ENCODE measurements at places on chromosomes 1 and 21. TPM values are rescaled to one million over a fixed set of nuclear protein-coding genes. Genes with fewer than 3 reads are reported as not detected.
A peak's percentile ranks its signal among the peaks of the same experiment; 100 is the strongest.

Gene S100A3
- total RNA-seq = 0.38 TPM

DNA sequence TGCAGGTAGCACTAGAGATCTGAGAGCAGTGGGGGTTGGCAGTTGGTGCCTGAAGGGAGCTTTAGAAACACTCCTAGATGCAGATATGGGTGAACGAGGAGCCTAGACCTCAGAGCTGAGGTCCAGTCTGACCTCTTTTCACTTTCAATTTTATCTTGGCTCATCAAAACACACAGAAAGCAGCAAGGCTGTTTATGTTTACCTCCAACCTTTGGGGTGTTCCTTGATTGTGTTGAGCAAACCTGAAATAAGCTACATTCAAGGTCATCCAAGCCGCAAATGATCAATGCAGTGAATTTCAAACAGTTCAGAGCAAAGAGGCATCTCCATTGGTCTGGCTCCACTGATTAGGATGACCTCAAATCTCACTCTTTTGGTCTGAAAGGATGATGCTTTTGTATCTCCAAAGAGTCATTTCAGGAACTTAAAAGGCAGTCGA is 1.3 kb downstream of the LY9 start:
- no peak for DNase-seq

Gene FAM72D
- total RNA-seq = 0.89 TPM

DNA sequence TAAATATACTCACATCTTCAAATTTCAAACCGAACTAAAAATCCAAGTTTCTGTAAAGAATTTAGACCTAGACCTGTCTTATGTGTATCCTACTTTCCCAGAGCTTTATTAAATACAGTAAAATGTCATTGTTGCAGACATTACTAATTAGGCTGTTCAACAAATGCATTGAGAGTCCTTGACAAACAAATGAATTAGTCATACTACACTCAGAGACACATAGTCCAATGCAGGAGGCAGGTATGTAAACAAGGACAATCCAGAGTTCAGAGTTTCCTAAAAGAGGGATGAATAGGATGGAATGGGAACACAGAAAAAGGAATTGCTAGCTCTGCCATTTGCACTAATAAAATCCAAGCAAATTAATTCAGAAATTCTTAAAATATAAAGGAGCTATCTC is 1.6 kb upstream of the EGLN1 start:
- no peak for DNase-seq

- no peak for DNase-seq
Measured at GRCh38 chr1:29390075-29390474, 153.8 kb downstream of the PTPRU start.

- peak; percentile 25 for DNase-seq
Measured at GRCh38 chr1:159197561-159198557, 6.8 kb upstream of the ACKR1 start.

Gene SNX7
- 24.5 TPM for total RNA-seq

DNA sequence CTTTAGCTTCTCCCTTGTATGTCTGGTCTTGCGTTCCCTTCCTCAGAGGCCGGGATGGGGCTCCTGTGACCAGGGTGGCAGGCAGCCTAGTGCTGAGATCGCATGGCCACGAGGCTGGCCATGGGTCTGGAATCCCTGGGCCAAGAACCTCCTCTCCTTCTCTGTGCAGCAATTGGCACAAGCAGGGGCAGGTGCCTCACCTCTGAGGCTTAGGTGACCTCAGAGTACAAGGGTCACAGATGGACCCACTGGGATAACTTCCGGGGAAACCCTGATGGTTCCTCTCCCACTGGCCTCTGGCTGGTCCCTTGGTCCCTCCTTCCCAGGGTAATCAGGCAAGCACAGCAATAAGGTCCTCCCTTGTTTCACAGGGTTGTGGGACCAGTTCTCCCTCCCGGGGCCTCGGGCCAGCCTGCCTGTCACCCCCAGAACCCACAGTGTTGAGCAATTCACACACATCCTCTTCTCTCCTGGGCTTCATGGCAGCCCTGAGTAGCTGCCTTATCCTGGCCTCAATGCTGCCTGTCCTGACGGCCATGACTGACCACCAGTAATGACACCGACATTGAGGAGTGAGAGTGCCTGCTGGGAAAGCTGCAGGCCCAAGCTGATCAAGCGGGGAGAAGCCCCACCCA is 38.6 kb downstream of the BMP8A start:
- DNase-seq = no peak

All from dermis microvascular lymphatic vessel endothelial cell (primary cell).